ENCODE measurements at places on chromosomes 4 and X.

- no peak overlapping the region for H3K4me3 ChIP-seq
- no peaks in the 10 kb centered on the region for H3K36me3 ChIP-seq
- no peak for DNase-seq
- H3K27me3 ChIP-seq: no peaks in the 10 kb centered on the region
- no peaks in the 10 kb centered on the region for H3K4me1 ChIP-seq
Measured at GRCh38 chr4:60923075-60923474, 277.1 kb upstream of the ADGRL3 start.

GRCh38 chr4:181138116-181138515, 1105.1 kb upstream of the TENM3 start:
- H3K27ac ChIP-seq: no peak overlapping the region
- H3K4me1 ChIP-seq: no peaks in the 10 kb centered on the region
- DNase-seq: no peak
- H3K36me3 ChIP-seq: no peaks in the 10 kb centered on the region

GRCh38 chr4:188086858-188087257, 22.5 kb downstream of the TRIML2 start:
- H3K27me3 ChIP-seq: no peaks in the 10 kb centered on the region
- no peak overlapping the region for H3K4me3 ChIP-seq
- DNase-seq: no peak
- H3K36me3 ChIP-seq: no peaks in the 10 kb centered on the region
- no peak overlapping the region for H3K27ac ChIP-seq

- H3K4me1 ChIP-seq: peaks cover 9% of the 10 kb centered on the region
- no peak for DNase-seq
- H3K36me3 ChIP-seq: no peaks in the 10 kb centered on the region
- H3K27me3 ChIP-seq: peaks cover 5% of the 10 kb centered on the region
- no peak overlapping the region for H3K27ac ChIP-seq
- H3K4me3 ChIP-seq: no peak overlapping the region
Measured at GRCh38 chr4:70640192-70640591, 11.6 kb downstream of the ENAM start.

DNA sequence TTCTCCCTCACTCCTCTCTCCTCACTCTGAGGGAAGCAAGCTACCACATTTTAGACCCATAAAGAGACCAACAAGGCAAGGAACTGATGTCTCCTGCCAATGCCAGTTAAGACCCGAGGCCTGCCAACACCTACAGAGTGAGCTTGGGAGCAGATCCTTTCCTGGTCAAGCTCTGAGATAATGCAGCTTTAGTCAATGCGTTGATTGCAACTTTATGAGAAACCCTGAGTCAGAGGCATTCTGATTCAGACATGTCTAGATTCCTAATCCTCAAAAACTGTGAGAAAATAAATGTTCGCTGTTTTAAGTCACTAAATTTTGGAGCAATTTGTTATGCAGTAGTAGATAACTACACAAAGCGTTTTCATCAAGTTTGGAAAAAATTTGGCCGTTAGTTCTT, 115.5 kb downstream of the JADE1 start:
- H3K27ac ChIP-seq: no peak overlapping the region
- no peak overlapping the region for H3K4me3 ChIP-seq
- H3K36me3 ChIP-seq: peaks cover 27% of the 10 kb centered on the region
- no peaks in the 10 kb centered on the region for H3K4me1 ChIP-seq

- no peak for DNase-seq
- no peaks in the 10 kb centered on the region for H3K36me3 ChIP-seq
- no peak overlapping the region for H3K4me3 ChIP-seq
- peaks cover 9% of the 10 kb centered on the region for H3K4me1 ChIP-seq
- H3K27me3 ChIP-seq: peaks cover 4% of the 10 kb centered on the region
Measured at GRCh38 chrX:20495575-20495974, 228.9 kb upstream of the RPS6KA3 start.

GRCh38 chrX:32408389-32408788, 803.0 kb downstream of the DMD start:
- DNase-seq: peak; percentile 0
- H3K27me3 ChIP-seq: no peaks in the 10 kb centered on the region
- no peak overlapping the region for H3K27ac ChIP-seq
- H3K36me3 ChIP-seq: no peaks in the 10 kb centered on the region
- H3K4me3 ChIP-seq: no peak overlapping the region
- H3K4me1 ChIP-seq: no peaks in the 10 kb centered on the region

Data from activated naive CD8-positive, alpha-beta T cell treated with anti-CD3 and anti-CD28 coated beads for 36 hours (primary cell).